Neuronal stem cell (in vitro differentiated cells): ENCODE measurements at places on chromosomes 5 and 9.

GRCh38 chr9:131609099-131609830 is 63.9 kb downstream of the PRRT1B start:
- no peak for DNase-seq
- H3K4me1 ChIP-seq, result peaks cover 24% of the 10 kb centered on the region
- H3K4me3 ChIP-seq, result no peak overlapping the region
- no peaks in the 10 kb centered on the region for H3K36me3 ChIP-seq
- H3K27me3 ChIP-seq, result no peaks in the 10 kb centered on the region

DNA sequence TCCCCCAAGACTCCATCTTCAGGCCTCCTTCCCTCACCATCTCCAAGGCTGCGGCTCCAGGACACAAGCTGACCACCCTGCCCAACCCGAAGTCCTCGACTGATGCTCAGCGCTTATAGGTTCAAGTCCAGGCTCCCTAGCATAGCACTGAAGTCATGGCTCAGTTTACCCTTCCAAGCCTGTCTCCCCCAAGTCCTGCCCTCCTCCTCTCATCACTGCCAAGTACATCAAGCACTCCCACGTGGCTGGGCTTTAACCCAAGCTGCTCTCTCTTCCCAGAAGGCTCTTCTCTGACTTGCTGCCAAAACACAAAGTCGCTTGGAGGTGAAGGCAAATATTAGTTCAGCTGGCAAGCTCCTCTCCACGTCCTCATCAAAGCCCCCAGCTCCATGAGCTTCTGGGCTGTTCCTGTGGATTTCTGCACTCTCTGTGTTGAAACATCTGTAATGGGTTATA is 22.1 kb upstream of the MARCHF6 start:
- no peak overlapping the region for H3K27ac ChIP-seq
- DNase-seq, result no peak

- no peaks in the 10 kb centered on the region for H3K4me1 ChIP-seq
- no peaks in the 10 kb centered on the region for H3K27me3 ChIP-seq
- peaks cover 3% of the 10 kb centered on the region for H3K36me3 ChIP-seq
- H3K27ac ChIP-seq, result no peak overlapping the region
- DNase-seq, result no peak
Measured at GRCh38 chr9:121133104-121133816, 58.5 kb downstream of the CNTRL start.

- H3K36me3 ChIP-seq, result no peaks in the 10 kb centered on the region
- DNase-seq, result no peak
- no peak overlapping the region for H3K27ac ChIP-seq
- no peak overlapping the region for H3K4me3 ChIP-seq
Measured at GRCh38 chr9:91451431-91452270, 28.0 kb upstream of the NFIL3 start.

- no peak overlapping the region for H3K27ac ChIP-seq
- H3K4me3 ChIP-seq, result no peak overlapping the region
- H3K36me3 ChIP-seq, result no peaks in the 10 kb centered on the region
Measured at GRCh38 chr9:98219794-98220370, 27.4 kb upstream of the CORO2A start.

DNA sequence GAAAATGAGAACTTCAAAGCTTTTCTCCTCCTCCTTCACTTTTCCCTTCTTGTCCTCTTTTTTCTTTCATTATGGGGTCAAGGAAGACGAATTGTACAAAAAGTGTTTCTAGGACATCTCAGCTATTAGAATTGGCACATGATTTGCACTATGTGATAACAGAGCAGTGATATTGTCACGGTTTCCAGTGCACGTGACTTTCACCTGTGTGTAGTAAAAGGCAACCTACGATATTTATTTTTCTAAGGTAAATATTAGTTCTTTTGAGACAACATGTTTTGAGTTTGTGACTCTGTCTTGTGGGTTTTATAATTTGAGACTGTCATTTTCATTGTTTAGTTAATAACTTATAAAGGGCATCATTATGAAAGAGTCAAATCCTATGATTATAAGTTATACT is 213.1 kb downstream of the PSAT1 start:
- H3K4me3 ChIP-seq, result no peak overlapping the region
- H3K4me1 ChIP-seq, result peaks cover 8% of the 10 kb centered on the region
- H3K27me3 ChIP-seq, result no peaks in the 10 kb centered on the region
- H3K36me3 ChIP-seq, result no peaks in the 10 kb centered on the region

- no peak overlapping the region for H3K4me3 ChIP-seq
- no peaks in the 10 kb centered on the region for H3K4me1 ChIP-seq
- DNase-seq, result no peak
- H3K36me3 ChIP-seq, result no peaks in the 10 kb centered on the region
- H3K27me3 ChIP-seq, result no peaks in the 10 kb centered on the region
- no peak overlapping the region for H3K27ac ChIP-seq
Measured at GRCh38 chr9:75054368-75055001, 26.4 kb upstream of the CARNMT1 start.
